ENCODE measurements at places on chromosomes 3 and 15.

- no peak for DNase-seq
Observed at GRCh38 chr3:138461896-138462295, 27.5 kb downstream of the ESYT3 start.

DNA sequence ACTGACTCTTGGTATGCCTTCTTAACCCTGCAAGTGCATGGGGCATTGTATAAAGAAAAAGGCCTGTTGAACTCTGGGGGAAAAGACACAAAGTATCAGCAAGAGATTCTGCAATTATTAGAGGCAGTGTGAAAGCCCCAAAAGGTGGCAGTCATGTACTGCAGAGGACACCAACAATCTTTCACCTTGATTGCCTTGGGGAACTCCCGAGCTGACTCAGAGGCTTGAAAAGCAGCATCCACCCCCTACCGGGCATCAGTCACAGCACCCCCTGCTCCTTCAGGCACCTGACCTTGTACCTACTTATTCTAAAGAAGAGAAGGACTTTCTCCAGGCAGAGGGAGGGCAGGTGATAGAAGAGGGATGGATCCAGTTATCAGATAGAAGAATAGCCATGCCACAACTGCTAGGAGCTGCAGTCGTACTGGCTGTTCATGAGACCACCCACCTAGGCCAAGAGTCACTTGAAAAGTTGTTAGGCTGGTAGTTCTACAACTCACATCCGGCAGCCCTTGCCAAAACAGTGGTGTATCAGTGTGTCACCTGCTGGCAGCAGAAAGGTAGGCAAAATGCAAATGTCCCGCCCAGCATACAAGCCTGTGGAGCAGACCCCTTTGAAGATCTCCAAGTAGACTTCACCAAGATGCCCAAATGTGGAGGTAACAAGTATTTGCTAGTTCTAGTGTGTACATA lies 241.6 kb upstream of the CNTN6 start:
- DNase-seq, result no peak

DNA sequence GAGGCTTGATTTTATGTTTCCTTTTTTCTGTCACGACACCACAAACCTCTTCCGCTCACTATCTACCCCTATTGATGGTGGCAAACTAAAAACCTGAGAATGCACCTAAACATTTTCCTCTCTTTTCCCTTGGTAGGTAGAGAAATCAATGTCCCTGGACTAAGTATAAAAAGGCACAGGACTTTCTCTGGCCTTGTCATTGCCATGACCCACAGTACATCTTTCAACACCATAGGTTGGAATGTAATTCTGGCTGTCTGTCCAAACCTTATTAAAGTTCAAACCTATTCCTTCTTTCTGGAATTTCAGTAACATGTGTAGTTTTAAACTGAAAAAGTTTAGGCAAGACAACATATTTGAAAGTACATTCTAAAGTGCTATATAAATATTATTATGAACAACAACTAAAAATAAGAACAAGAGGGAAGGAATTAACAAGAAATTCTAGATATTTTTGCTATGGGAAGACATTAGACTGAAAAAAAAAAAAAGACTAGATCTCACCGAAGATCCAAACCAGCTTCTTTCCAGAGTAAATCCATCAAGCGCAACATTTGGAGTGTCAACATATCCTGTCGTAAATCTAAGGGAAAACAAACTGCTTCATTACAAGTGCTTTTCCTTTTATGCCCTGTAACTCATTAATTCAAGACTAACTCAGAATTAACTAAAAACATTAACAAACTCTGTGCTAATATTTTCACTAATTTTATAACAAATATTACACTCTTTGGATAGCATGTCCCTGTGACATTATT lies 73.1 kb downstream of the FAIM start:
- DNase-seq, result no peak

DNA sequence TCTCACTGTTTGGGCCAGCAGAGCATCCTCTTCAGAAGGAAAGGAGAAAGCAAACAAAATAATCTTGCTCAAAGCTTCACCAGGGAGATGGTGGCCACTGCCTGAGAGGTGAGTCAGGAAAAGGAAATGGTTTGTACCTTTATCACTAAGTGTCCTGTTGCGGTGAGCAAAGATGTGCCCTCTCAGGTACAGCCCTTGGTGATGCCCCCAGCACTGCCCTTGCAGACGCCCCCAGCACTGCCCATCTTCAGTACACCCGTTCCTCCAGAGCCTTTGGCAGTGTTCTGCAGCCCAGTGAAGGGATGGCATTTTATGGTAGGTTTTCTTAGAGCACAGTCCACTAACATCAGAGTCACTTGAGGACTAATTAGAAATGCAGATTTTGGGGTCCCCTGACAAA lies 92.3 kb downstream of the ZNF621 start:
- DNase-seq, result no peak

GRCh38 chr15:67100801-67101581 lies 35.6 kb downstream of the SMAD3 start:
- DNase-seq, result no peak

- no peak for DNase-seq
Observed at GRCh38 chr3:11452312-11452711, 180.1 kb downstream of the ATG7 start.

DNA sequence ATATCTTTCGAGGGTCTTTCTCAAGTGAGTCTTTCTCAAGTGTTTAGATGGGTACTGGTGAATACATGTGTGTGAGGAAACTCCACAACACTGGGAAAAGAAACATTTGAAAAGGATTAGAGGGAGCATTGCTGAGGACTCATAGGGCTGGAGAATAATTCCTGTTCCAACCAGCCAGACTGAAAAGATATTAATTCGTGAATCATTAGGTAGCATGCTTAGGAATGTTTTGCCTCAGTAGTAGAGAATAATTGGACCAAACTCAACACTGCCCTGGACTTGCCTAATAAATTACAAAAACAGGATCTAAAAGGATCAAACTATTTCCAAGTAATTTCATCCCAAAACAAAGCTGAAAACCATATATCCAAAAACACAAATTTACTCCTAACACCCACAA lies 17.3 kb downstream of the PP2D1 start:
- no peak for DNase-seq

DNA sequence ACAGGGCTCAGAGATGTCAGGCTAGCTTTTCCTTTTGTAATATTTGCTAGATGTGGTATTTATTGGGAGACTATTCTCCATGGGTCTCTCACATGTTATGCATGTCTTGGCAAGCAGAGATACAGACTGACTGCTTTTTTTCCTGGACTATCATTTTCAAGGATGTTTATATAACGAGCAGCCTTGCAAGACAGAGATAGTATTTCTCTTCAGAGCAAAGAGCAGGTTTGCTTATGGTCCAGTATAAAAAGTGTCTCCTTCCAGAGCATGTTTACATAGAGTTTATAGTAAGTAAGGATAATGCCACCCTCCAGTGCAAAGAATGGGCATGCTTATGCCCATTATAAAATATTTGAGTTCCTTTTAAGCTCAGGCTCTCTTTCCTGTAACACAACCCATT lies 24.6 kb downstream of the GTF2E1 start:
- DNase-seq, result no peak

DNA sequence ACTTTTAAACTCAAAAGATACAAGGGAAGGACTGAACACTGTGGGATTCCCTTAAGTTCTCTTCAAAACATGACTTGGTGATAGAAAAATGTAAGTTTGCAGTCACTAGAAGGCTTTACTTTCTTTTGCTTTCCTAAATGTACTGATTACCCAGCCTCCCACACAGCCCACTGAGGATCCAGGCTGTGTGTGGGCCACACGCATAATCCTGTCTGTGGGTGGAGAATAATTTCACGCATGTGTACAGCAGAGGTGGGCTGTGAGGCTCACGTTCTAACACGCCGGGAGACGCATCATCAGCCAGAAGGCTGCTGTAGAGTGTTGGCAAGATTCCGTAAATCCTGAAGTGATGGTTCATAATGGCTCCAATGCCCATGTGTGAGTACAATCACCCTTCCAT lies 165.5 kb downstream of the CLSTN2 start:
- no peak for DNase-seq

DNA sequence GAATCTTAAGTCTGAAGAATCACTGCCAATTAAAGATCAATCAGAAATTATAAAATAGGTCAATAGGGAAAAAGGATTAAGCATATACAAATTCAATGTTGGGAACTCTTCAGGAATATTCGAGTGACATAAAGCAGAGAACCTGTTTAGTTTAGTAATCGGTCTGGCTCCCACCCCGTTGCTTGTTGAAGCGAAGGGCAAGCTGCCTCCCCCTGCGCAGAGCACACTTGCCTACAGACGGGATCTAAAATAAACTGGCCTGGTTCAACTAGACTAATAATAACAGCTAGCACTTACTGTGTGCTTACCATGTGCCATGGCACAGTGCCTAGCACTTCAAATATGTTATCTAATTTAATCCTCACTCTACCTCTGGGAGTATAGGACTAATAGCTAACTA lies 8.6 kb downstream of the SEMA6D start:
- peak; percentile 94 for DNase-seq

Measured in NCI-H446 treated with DMSO at 0.1 percent for 48 hours (cell line).